ENCODE measurements at places on chromosomes 13 and 19. TPM values are rescaled to one million over a fixed set of nuclear protein-coding genes. Genes with fewer than 3 reads are reported as not detected.

GRCh38 chr19:16542910-16543472 is 754 bp upstream of the CHERP start:
- DNase-seq, result no peak

DNA sequence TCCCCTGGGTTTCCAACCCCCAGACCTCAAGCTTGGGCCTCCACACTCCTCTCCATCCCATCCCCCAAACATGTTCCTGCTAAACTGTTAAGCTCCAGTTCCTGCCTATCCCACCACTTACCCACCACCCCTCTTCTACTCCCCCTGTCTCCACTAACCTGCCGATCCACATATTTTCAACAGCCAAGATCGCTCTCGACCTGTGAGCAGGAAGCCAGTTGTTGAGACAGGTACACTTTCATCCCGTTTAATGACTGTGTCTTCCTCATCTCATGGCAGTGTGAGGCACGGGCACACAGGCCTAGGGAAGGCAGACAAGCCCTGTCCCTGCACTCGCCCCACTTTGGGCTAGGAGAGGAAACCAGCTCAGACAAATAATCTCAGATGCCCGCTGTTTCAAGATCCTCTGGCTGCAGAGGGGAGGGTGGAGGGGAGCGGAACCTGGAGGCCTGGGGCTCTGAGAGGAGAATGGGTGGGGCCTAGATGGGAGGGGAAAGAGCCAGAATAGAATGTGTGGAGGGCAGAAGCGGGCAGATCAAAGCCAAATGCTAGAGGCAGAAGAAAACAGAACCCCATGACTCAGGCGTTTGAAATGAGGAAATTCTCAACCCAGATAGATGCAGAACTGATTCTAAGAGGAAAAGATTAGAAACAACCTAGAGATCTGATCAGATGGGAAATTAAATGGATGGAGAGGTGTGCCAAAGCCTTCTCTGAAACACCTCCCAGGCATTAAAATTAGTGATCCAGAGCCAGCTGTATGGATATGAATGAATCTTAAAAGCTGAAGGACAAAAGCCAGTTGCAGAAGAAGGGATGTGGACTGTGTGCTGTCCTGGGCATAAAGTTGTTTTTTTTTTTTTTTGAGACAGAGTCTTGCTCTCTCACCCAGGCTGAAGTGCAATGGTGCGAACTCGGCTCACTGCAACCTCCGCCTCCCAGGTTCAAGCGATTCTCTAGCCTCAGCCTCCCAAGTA is 16.9 kb upstream of the CYP2S1 start:
- peak; percentile 4 for DNase-seq

Gene CEACAM6
- total RNA-seq, result not detected

DNA sequence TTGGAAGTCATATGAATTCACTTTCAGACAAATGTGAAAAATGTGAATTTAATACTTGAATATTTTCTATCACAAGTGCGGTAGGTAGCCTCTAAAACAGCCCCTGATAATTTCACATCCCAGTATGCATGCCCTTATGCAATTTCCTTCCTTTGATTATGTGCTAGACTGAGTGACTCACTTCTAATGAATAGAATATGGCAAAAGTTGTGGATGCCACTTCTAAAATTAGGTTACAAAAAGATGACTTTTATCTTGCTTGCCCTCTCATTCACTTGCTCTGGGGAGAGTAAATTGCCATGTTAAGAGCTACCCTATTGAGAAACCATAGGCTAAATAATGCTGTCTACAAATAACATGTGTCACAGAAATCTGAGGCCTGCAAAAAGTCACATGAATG is 402.5 kb upstream of the PCDH9 start:
- DNase-seq, result no peak

GRCh38 chr13:42274386-42275097 is 2.6 kb downstream of the AKAP11 start:
- no peak for DNase-seq

All from NCI-H460 (cell line).